Stimulated activated CD4-positive, alpha-beta T cell treated with anti-CD3 and anti-CD28 coated beads, Interleukin-1b, Interleukin-23, amount 100 ng/mL, for 1 hour (primary cell): ENCODE measurements at places on chromosomes 5 and 9.

- no peak for DNase-seq
These were observed 7.1 kb downstream of the LCP2 start for GRCh38 chr5:170290498-170290897.

DNA sequence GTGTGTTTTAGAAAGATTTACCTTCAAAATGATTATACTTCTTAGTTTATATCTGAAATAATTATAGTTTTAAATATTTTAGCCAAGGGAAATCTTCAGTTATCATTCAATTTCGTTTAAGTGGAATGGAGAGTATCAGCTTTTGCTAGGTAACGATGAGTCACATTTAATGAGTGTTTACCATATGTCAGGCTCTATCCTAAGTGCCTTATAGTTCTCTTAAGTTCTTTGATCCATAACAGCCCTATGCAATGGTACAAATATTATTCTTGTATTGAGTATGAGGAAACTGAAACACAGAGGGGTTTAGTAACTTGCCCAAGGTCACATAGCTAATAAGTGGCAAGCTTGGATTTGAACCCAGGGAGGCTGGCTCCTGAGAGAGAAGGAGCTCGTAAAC lies 37.5 kb upstream of the SHB start:
- no peak for DNase-seq

DNA sequence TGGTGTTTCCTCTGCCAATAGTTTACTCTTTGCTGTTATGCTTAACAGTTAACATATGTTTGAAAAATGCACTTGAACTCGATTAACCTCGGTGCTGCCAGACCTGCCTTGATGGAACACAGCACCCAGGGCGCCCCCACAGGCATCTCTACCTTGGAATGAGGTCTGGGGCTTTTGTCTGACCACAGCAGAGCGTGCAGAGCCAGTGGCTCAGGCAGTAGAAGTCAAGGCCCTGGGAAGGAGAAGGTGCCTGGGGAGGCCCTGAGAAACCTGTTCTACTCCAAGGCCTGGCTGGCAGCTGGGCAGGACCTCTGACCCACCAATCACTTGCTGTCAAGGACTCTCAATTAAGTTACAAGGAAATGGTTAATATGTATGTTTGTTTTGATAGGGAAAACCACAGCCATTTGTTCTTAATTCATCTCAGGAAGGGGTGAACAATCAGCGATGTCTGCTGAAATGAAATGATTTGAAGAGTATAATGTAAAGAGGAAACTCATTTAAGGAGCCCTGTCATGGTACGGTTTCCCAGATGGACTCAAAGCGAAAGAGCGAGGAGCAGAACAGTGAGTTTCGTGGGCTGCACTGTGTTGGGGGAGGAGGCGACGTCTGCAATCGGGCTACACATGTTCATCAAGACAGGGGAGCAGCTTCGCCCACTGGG lies 21.9 kb downstream of the MACROH2A1 start:
- DNase-seq: no peak

GRCh38 chr5:96253140-96253539 lies 179.9 kb downstream of the PCSK1 start:
- no peak for DNase-seq

DNA sequence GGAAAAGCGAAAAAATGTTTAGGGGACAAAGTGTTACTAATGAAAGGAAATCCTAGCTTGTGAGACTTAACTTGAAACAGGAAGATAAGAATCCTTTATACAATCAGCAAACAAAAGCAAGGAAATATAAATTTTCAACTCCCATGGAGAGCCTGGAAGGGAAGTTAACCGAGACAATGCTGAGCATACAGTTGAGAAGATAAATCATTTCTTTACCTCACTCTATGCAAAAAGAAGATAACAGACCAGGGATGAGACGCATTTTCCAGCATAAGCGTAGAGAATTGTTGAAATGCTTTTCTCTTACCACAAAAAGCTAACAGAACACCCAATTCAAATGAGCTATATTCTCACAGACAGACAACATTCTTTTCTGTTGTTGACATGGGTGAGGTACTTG lies 309.6 kb downstream of the CWC27 start:
- DNase-seq: no peak

GRCh38 chr9:84659313-84659712 lies 10.2 kb upstream of the NTRK2 start:
- no peak for DNase-seq
